ENCODE measurements at places on chromosomes 7 and 10.

DNA sequence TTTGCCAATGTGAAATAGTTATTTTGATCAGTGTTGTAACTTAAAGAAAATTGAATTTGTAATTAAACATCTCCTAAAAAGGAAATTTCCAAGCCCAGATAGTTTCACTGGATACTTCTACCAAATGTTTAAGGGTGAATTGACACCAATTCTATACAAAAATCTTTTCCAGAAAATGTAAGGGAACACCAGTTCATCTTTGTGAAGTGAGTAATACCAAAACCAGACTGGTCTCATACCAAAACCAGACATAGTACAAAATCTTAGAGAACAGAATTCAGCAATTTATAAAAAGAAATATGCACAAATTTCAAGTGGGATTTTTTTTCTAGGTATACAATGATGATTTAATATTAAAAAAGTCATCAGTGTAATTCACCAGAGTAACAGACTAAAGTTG lies 86.0 kb upstream of the ZNF32 start:
- no peak for DNase-seq

DNA sequence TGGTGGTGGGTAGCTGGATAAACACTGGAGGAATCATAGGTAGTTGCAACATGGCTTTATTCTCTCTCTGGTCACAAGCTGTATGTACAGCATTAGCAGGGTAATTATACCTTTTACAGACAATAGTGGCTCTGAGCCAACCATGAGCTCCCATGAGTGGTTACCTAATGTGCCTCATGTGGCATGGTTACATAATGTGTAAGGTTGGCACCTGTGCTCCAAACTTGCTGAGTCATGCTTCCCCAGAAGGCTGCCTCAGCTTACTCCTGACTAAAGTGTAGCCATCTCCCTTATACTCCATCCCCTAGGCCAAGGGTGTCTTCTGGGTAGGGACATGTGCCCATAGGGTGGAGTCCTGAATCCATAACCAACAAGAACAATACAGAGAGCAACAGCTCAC lies 345.3 kb upstream of the SEMA3C start:
- DNase-seq, result no peak

GRCh38 chr10:14385596-14386593 lies 55.2 kb upstream of the FRMD4A start:
- DNase-seq, result peak; percentile 8

DNA sequence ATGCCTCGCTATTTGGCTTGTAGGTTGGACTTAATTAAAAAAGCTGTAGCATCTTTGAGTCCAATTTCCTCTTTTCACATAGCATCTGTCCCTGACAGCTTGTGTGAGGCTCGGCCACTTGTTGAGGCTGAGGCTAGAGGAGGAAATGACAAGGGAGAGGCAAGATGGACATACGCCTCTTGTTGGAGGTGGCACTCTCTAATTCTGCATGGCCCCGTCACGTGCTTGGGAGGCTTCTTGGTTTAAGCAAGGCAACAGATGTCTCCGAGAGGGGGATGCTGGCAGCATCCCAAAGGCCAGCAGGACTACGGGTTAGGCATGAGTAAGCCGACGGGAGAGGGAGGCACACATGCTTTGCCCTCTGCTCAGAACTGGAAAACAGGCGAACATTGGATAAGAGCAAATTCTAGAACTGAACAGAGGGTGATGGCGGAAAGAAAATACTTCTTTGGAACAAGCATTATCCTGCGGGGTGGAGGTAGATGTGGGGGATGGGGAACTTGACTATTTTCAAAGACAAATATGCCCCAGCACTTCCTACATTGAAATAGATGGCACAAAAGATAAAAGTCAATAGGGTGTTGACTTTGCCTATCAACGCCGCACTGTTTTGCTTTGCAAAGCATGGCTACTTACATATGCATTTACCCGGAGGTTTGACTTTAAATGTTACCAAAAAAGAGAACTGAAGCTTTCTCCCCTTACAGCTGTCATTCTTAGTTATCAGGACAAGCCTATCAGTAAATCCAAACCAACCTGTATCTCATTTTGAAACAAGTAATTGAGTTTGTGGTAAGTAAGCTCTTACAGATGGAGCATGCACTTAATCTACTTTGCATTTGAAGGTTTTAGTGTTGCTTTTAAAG lies 94.8 kb downstream of the CHN2 start:
- DNase-seq, result no peak

DNA sequence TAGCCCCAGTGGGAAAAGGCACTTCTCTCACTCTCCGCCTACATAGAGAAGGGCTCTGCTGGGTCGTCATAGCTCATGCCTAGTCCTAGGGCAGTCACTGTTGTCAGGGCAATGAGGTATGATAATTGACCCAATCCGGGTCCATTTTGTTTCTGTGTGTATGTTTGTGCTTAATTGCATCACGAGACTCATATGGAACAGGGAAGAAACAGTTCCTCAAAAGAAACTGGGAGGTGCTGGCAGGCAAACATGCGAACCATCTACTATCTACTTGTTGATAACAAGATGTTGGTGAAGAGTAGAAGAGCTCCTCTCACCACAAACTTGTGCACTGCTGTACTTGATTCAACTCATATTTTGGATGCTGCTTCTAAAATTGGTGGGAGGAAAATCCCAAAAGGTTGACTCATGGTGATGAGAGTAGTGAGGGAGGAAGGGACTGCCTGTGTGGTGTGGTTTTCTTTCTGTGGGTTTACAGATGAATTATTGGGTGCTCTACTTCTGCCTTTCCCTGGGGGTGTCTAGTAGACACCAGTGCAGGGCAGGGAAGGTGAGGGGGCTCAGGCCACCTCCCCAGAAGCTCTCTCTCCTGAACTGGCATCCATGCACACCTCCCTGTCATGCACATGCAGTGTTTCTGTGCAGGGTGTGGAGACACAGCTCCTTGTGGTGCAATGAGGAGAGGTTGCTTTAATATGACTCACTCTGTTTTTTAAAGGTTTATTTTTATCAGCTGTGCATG lies 29.4 kb downstream of the LSMEM1 start:
- DNase-seq, result peak; percentile 10

GRCh38 chr7:86914551-86914950 lies 144.9 kb downstream of the ELAPOR2 start:
- peak; percentile 14 for DNase-seq

DNA sequence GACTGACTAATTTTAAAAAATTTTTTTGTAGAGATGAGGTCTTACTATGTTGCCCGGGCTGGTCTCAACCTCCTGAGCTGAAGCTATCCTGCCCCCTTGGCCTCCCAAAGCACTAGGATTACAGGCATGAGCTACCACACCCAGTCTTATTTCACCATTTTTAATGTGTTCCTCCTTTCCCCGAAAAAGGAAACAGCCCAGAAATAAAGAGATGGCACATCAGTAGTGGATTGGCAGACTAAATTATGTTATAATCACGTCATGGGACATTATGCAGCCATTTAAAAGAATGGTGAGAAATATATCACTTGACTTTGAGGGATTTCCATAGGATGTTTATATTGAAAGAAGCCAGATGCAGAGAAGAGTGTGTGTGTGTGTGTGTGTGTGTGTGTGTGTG lies 40.5 kb downstream of the CAPZA2 start:
- no peak for DNase-seq

DNA sequence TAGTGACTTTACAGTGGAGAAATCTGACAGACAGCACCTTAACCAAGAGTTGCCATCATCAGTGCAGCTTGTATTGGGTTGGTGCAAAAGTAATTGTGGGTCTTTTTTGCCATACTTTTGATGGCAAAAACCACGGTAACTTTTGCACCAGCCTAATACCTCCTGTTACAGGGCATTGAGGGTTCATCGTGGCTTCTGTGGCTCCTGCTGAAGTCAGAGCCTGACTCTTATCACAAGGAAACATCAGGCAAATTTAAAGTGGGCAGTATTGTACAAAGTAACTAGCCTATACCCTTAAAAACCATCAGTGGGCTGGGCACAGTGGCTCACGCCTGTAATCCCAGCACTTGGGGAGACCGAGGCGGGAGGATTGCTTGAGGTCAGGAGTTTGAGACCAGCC lies 117.4 kb downstream of the HECW1 start:
- no peak for DNase-seq

DNA sequence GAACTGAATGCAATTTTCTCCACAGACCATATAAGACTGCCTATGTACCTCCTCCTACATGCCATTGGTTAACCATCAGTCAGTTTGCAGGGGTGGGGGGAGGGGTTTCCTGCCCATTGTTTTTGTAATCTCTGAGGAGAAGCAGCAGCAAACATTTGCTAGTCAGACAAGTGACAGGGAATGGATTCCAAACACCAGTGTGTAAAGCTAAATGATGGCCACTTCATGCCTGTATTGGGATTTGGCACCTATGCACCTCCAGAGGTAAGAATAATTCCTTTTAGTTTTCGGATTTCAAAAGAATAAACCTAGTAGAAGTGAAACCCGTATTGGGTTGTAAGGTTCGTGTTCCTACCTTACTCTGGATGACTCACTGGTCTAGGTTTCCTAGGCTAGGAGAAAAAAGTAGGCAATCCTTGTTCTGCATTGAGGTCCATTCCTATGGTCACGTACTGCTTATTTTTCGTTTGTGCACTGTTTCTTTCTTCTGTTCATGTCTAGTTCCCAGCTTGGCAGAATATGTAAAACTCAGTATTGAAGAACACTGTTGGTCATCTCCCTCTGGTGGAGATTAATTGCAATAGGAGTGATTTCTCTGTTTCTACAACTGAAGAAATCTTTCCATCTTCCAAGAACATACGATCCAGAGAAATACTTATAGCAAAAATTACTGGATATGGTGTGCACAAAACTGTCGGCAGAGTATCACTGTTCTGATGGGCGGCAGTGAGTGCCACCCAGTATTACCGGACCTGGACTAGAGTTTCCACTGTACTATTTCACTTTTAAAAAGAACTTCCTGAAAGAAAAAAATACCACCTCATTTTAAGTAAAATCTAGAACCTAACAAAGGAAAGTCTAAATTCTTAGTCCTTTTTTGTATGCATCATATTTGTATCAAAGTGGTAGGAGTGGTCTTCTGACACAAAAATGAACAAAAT lies at the start of gene AKR1C3:
TSS of gene AKR1C3 (plus strand) at position 150 of the 941 bp plus-strand sequence. CDS start at position 181, 31 bp downstream.
- DNase-seq, result peak; percentile 39

- no peak for DNase-seq
Observed at GRCh38 chr7:17963281-17963680, 23.0 kb upstream of the SNX13 start.

DNA sequence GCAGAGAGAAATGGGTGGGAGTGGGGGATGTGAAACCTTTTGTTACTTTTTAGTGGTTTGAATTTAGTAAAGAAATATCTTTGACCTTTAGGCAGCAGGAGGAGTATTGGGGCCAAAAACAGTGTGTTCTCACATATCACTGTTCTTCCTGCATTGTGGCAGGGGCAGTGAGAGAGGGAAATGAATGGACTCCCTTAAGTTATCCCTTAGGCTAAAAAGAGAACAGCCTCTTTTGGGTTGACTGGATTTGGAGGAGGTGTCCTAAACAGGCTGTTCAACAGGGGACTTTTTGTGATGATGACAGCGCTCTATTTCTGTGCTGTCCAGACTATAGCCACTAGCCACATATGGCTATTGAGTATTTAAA lies 22.3 kb downstream of the ZNF775 start:
- no peak for DNase-seq

DNA sequence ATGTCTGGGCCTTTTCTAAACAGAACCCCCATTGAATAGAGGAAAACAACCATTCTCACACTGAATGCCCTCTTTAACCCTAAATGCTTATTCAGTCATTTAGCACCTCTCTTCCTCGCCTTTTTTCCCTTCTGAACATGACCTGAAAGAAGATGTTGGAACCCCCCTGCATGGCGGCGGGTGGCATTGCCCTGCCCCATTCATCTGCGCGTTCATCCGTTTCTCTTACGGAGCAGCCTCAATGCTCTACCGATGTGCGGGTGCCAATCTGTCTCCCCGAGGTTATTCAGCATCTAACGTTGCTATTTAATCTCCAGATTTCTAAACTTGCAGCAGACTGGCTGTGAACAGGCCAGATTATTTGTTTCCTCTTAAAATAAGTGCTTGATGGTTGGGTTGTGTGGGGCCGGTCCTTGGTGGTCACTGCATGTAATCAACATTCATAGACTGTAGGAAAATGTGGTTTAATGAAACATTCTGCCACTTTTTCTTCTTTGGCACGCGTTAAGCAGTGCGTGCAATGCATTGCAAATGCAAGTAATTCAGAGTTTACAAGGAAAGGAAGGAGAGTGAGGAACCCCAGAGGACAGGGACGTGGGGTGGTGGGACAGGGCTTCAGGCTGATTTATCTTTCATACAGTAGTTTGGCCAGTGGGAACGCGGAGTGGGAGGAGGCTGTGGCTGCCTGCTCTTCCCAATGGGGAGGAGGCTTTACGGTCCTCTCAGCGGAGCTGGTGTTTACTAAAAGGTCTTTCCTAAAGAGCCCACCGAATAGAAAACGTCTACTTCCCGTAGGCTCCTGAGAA lies 286.7 kb downstream of the DPP6 start:
- no peak for DNase-seq
